Activated naive CD4-positive, alpha-beta T cell treated with anti-CD3 and anti-CD28 coated beads, Interleukin-2, amount 50 U/mL, for 16 hours (primary cell): ENCODE measurements at places on chromosomes 6 and 20.

- DNase-seq, result no peak
Measured at GRCh38 chr6:149453597-149454345, 31.0 kb downstream of the ZC3H12D start.

DNA sequence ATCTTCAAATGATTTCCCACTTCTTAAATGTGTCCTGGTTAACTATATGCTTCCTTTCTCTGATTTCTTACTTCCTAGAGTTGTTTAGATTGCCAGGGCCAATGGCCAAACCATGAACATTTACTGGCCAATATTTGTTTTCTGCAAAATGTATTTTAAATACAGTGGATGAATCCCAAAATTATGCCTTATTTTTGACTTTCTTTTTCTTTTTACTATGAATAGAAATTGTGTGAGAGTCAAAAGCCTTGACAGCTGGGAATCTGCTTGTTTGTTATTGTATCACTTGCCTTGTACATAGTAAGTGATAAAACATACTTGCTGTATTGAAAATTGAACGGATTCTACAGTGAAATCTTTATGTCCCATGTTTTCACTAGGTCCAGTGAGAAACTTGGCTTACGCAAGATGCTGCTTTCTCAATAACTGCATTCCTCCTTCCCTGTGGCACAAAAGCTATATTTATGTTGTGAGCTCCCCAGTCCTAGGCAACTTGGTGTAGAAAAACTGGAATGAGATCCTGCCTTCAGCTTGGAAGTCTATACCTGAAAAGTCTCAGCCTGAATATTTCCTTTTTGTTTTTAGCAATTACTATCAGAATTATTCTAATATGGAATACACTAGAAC lies 295.2 kb downstream of the EPHA7 start:
- DNase-seq, result no peak

GRCh38 chr6:153096031-153096430 lies 35.1 kb downstream of the RGS17 start:
- no peak for DNase-seq

- DNase-seq, result no peak
Measured at GRCh38 chr20:23629017-23629541, 8.7 kb downstream of the CST3 start.

DNA sequence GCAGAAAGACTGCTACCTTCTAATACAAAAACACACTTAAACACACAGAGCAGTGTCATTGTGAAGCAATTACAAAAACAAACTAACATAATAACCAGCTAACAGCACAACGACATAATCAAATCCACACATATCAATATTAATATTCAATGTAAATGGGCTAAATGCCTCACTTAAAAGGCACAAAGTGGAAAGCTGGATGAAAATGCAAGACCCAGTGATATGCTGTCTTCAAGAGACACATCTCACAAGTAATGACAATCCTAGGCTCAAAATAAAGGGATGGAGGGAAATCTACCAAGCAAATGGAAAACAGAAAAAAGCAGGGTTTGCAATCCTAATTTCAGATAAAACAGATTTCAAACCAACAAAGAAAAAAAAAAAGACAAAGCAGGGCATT lies 67.8 kb upstream of the HTR1E start:
- no peak for DNase-seq

- peak; percentile 15 for DNase-seq
Measured at GRCh38 chr6:52361414-52361944, 472 bp upstream of the PAQR8 start.
